Left cardiac atrium (tissue), 4 donors: ENCODE measurements at places on chromosomes 16 and 17.

DNA sequence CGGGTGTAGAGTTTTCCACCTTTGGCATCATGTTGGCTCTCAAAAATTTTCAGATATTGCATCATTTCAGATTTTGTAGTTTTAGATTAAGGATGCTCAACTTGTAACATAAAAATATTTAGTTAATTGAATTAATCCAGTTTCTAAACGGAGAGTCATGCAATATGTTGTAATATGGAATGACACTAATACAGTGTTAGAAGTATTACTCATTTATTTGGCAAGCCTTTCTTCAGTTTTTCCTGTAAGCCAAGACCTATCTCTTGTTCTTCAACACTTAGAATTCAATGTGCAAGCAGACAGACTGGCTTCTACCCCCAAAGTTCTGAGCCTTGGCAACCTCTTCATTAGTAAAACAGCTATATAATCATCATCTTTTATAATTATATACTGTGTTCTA, 985.0 kb upstream of the GOT2 start:
- DNase-seq = no peak

GRCh38 chr17:77877036-77877435, 81.5 kb upstream of the TNRC6C start:
- DNase-seq = no peak

DNA sequence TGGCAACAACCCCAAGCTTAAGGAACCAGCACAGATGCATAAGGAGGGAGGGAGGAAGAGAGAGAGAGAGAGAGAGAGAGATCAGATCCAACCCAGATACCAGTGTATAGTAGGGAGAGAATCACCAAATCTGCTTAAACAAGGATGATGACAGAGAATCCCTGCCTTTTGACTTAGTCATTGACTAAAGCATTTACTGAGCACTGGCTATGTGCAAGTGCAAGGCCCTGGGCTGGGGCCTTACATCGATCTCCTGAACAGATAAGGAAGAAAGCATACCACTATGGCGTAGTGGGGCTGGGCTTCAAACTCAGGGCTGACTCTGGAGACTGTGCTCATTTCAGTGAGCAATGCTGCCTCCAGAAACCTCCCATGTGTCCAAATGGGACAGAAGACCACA, 15.8 kb downstream of the TSNAXIP1 start:
- no peak for DNase-seq

DNA sequence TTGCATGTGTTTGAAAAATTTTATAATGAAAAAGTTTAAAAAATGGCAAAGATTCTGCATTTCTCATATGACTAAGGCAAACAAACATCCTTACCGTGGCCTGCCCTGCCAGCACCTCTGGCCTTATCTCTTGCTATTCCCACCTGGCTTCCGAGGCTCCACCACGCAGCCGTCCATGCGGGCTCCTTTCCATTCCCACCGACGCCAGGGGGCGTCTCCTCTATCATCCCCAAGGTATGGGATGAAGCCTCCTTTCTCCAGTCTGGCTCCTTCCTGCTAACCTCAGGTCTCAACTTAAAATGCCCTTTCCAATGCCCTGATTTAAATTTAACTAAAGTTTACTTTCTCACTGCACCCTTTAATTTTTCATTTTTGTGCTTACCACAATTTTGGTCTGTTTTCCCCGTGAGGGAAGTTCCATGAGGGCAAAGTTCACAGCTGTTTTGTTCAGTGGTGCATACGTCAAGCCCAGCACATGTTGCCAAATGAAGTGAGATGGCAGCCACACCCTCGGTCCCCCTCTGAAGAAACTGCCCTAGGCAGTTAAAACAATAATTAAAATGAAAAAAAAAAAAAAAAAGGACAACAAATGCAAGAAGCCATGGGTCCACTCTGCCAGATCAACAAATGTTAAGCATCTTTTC, 13.3 kb upstream of the SDK2 start:
- DNase-seq = peak; percentile 68

GRCh38 chr17:14296166-14296910, 4.5 kb upstream of the HS3ST3B1 start:
- DNase-seq = no peak

DNA sequence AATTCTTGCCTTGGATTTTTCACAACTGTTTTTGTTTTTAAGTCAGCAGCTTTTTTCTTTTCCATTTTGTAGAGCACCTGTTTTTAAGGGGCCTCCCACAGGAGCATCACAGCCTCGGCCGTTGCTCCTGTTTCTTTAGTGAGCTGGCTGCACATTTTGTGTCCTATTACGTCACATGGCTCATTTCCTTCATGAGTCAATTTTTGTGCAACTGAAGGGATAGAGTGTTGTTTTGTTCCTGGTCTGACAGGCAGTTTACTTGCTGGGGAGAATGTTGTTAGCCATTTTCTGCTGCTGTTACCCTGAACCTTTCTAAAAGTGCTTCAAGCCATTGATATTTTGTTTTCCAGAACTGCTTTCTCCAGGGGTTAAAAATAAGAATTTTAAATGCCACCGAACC, 45.0 kb upstream of the CRISPLD2 start:
- DNase-seq = no peak

DNA sequence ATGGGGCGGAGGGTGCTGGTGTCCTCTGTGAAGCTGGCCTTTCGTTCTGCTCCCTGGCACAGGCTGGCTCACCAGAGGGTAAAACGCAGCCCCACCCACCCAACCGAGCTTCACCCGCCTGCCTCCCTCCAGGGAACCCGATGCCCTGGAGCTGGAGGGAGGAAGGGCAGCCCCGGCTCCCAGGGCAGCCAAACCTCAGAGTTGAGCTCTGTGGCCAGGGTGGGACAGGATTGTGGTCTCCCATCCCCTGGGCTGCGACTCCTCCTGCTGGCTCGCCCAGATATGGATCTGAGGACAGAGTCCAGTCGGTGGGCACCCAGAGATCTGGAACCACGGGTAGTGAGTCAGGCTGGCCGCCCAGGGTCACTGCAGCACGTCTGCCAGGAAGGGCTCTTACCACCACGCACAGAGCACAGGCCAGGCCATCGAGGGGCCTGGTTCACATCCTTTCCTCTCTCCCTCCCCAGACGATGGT, 42.6 kb upstream of the CHMP6 start:
- DNase-seq = peak; percentile 20

DNA sequence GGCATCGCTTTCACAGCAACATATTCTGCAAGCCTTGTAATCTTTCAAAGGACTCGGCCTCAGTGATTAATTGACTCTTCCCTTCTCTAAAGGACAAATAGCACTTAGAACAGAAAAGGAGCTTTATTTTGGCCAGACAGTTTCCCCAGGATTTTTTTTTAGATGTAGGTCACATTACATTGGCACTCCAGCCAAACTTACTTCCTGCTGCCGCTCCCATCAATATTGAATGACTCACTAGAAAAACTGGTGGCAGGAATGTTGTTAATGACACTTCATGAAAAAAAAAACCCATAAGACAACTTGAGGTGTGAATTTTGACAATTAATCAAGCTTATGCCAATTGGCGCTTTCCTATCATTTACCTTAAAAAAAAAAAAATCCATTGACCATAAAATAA, 432.6 kb downstream of the TOX3 start:
- no peak for DNase-seq

DNA sequence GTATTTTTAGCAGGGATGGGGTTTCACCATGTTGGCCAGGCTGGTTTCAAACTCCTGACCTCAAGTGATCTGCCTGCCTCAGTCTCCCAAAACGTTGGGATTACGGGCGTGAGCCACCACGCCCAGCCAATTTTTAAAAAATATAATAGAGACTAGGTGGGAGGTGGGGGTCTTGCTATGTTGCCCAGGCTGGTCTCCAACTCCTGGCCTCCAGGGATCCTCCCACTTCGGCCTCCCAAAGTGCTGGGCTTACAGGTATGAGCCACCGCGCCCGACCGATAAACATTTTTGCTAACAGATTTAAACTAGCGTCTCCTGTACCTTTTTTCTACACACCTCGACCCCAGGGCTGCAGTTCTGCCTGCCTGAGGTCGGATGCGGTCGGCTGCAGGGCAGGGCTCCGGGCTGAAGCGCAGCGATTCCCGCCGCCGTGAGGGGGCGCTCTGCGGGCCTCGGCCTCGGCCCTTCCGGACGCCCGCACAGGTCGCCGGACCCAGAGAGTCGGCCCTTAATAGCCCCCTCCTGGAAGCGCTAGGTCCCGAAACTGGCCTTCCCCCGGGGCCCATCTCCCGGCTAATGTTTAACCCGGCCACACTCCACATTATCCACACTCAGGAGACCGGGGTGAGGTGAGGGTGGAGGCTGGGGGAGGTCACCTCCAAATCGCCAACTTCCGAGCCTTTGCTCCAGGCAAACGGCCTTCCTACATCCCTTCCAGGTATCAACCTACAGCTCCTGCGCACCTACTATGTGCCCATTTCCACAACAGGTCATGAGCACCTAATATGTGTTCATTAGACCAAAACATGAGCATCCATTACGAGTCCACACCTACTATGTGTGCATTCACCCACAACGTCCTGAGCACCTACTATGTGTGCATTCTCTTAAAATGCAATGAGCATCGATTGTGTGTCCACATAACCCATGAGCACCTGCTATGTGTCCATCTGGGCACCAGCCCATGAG, 2.0 kb upstream of the GLIS2 start:
- peak; percentile 39 for DNase-seq

GRCh38 chr17:61335105-61335844, 64.4 kb upstream of the TBX2 start:
- no peak for DNase-seq

GRCh38 chr16:82067042-82067803, 32.2 kb downstream of the HSD17B2 start:
- no peak for DNase-seq

DNA sequence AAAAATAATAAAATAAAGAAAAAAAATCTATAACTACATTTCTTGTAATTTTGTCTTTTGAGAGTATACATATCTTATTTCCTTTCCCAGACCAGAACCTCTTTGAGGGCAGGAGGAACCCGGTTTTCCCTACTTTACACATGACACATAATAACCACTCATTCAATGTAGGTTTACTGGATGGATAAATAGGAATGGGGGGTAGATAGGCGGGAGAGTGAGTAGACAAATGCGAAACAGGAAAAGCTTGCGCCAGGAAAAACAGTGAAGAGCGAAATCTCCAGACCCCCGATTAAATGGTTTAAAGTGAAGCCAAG, 515 bp upstream of the GOSR2 start:
- no peak for DNase-seq

DNA sequence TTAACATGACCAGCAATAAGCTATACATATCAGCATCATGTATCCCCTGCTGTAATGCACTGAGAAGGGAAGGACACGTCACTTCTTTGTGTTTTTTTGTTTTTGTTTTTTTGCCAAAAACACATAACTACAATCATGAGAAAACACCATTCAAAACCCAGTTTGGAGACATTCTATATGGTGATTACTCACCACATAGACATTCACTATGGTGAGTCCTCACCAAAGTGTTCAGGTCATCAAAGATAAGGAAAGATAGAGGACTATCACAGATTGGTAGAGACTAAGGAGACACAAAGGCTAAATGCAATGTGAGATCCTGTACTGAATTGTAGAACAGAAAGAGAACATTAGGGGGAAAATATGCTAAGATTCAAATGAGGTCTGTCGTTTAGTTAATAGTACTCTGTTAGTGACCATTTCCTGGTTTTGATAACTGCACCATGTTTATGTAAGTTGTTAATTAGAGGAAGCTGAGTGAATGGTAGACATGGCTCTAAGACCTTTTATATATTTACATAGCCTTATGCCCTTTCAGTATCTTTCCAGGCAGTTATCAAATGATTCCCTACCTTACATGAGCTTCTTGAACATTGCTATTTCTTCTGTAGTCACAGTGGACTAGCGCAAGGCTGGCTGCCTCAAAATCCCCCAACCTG, 46.6 kb downstream of the PIK3R5 start:
- no peak for DNase-seq

- no peak for DNase-seq
These were observed 36.2 kb downstream of the ADCY7 start for GRCh38 chr16:50302472-50303005.

GRCh38 chr17:55320594-55321426, 56.0 kb downstream of the HLF start:
- no peak for DNase-seq

GRCh38 chr16:84853534-84853933, 33.7 kb downstream of the CRISPLD2 start:
- no peak for DNase-seq

DNA sequence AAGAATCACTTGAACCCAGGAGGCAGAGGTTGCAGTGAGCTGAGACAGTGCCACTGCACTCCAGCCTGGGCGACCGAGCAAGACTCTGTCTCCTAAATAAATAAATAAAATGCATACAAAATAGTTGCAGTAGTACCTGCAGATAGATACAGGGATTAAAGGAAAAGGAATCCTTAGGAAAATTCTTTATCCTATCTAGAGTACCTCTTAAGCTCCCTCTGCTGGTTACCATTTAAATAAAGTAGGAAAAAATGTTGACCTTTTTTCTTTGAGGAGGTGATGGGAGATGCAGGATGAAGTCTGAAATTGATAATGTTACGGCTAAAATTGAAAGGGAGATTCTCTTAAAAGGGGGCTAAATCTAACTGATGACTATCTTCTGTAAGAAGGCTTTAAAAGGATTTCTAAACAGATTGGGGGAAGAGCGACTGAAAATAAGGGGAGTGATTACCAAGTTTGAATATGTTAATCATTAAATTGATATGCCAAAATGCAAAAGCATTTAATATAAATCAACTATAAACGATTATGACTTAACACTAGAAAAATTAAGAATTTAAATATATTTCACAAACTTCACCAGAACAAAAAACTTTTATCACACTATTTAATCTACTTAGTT, 29.4 kb downstream of the C16orf87 start:
- no peak for DNase-seq

DNA sequence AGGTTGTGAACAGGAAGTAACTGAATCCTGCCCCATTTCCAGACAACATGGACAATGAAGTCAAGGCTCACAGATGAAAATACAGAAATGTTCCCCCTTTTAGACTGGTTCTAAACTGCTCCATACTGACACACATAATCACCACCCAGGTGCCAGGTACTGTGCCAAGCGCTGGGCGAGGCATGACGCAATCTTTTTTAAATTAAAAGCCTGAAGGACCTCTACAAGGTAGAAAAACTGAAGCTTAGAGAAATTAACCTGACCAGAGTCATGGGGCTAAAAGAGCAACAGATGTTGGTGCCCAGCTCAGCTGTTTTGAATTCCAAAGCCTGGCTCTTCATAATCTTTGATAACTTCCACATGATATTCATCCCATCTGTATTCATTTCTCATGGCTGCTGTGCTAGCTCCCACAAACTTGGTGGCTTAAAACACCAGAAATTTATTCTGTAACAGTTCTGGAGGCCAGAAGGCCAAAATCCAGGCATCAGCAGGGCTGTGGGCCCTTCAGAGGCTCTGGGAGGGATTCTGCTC, 4.9 kb upstream of the RAB11FIP4 start:
- DNase-seq = no peak

GRCh38 chr16:4212211-4212933, 29.5 kb downstream of the SRL start:
- peak; percentile 80 for DNase-seq

- peak; percentile 70 for DNase-seq
These were observed 68.4 kb downstream of the CMC2 start for GRCh38 chr16:80938004-80938878.
